ENCODE measurements at places on chromosomes 4 and X.

DNA sequence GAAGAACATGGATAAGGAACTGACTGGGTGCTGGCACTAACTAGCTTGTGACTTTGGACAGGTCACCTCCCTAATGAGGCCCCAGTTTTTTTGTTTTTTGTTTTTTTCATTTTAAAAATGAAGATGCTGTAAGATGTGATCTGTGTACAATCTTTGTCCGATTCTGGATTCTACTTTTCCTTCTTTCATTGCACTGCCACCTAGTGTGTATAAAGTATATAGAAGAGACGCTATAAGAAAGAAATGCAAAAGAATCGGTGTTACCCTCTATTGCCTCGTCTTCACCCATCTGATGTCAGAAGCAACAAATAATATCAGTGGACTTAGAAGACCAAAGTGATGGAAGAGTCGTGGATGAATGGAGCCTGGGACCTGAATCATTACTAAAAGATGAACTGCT, 58.6 kb upstream of the P2RY10 start:
- DNase-seq = no peak

DNA sequence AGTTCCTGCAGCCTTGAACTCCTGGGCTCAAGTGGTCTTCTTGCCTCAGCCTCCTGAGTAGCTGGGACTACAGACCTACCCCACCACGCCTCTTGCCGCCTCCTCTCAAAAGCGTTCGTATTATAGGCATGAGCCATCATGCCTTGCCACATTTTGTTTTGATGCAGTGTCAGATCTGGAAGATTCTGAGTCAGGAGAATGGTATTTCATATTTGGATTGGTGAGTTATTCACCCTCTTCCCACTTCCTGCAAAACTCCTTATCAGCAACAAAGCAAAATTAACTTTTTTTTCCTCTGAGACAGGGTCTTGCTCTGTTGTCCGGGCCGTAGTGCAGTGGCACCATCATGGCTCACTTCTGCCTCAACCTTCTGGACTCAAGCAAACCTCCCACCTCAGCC, 29.6 kb downstream of the REST start:
- DNase-seq = no peak

- DNase-seq = no peak
These were observed 62.2 kb downstream of the DIPK2B start for GRCh38 chrX:45138525-45138924.

DNA sequence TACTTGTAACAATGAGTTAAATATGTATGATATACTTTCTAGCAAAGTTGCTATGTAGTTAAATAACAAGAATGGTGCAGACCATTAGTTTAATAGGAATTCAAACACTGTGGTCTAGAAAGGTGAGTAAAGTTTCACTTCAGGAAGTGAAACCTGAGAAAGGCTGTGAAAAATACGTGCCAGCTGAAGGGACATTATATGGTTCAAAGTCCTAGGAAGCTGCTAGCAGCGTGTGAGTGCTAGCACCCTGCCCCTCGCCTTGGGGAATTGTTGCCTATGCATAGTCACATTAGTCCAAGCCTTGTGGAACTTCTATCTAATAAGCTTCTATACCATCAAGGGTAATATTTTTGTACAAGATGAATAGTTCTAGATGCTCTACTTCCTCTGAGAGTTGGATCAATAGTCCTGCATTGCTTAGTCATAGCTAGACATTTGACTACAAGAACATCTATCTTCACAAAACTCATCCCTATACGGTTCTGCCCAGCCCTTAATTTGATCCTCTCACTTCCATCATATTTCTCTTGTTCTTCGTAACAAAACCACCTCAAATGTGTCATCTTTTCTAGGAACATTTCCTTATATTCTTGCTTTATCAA, 45.8 kb upstream of the ARSJ start:
- no peak for DNase-seq

DNA sequence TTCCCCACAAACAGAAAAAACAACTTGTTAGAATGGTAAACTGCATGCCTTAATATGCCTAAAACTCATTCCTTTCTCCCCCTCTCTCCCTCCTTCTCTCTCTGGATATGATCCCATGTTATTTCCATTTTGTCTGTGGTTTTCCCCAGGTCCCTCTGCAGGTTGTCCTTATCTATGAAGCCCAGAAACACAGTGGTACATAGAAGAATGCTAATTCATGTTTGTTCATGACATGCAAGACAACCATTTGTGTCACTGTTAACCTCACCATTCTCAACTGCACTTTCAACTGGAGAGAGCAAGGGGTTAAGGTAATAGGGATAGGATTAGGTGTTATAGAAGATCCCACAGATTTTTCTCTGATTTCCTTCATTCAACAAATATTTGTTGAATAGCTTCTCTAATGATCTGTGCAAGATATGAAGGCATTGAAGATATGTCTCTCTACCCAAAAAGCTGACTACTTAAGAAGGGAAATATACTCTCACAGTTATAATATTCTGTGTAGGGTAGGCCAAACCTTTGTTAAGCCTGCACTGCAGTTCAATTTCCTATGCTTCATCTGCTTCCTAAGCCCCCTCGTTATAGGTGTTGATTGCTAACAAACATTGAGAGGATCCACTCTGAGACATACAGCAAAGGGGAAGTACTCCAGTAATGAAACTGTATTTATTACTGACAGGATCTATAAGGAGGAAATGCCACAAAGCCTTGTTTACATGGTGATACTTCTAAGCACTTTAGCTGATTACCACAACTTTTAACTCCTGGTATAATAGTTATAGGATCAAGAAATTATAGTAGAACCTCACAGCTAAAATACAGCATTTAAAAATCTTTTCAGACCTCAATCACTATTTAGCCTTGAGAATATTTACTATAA, 96.1 kb downstream of the FRYL start:
- no peak for DNase-seq

DNA sequence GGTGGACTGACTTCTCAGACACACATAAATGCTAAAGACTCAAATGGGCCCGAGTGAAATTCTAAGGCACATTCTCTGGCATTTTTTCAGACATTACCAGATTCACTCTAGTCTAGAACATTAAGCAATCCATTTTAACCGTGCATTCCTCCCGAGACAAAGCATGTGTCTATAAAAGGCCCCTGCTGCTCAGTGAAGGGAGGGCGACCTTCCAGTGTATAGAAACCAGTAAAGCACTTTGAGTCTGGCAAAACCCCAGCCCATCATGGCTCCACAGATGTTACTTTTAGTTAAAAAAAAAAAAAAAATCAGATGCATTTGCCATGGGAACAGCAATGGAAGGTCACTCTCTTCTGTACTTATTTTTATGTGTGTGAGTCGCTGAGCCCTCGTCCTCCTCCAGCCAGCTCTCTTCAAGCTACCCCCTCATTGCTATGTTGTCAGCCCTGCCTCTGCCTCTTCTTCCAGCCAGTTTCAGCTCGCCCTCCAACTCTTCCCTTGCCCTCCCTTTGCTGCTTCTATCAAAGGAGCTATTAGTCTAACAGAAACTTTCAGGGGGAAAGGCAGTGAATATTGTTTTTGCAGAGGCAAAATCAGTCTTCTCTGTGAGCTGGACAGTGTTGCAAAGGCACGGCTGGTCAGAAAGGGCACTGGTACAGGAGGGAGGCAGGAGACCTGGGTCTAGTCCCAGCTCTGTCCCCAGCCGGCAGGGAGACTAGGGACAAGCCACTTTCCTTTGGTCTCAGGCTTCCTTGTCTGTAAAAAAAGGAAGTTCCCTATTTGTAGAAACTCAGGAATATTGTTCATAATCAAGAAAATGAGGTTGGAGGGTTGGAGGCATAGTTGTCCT, 644.2 kb downstream of the ZNF674 start:
- no peak for DNase-seq

GRCh38 chr4:152807294-152807829, 27.6 kb downstream of the ARFIP1 start:
- DNase-seq = no peak

DNA sequence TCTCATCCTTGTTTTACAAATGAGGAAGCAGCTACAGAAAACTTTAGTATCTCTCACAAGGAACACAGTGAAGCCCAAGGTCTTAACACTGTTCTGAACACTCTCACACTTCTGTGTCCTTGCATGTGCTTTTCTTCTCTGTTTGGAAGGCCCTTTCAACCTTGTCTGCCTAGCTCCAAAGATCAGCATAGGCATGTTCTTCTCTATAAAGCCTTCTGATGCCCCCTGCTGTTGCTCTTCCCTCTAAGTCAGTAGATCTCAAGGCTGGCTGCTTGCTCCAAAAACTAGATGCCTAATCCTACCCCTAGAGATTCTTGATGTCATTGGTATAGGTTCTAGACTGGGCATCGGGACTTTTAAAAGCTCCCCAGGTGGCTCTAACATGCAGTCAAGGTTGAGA, 5.9 kb downstream of the APOO start:
- DNase-seq = peak; percentile 1

DNA sequence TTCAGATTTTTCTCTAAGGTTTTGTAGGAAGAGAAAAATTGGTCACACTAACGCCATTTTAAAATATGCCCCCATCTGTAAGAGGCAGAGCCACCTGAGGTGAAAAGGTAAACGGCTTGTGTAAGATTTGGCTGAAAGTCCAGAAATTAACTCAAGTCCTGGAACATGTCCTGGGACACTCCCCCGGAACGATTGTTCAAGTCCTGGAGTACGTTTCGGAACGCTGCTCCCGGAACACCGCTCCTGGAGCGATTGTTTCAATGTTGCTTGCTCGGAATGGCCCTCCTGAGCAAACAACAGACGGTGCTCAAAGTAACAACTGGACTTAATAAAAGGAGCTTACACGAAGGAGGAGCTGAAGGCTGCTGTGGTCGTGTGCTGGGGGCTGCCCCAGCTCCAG, 796.5 kb upstream of the SLIT2 start:
- no peak for DNase-seq

- DNase-seq = no peak
These were observed 607.9 kb downstream of the ANKRD50 start for GRCh38 chr4:124104628-124105027.

DNA sequence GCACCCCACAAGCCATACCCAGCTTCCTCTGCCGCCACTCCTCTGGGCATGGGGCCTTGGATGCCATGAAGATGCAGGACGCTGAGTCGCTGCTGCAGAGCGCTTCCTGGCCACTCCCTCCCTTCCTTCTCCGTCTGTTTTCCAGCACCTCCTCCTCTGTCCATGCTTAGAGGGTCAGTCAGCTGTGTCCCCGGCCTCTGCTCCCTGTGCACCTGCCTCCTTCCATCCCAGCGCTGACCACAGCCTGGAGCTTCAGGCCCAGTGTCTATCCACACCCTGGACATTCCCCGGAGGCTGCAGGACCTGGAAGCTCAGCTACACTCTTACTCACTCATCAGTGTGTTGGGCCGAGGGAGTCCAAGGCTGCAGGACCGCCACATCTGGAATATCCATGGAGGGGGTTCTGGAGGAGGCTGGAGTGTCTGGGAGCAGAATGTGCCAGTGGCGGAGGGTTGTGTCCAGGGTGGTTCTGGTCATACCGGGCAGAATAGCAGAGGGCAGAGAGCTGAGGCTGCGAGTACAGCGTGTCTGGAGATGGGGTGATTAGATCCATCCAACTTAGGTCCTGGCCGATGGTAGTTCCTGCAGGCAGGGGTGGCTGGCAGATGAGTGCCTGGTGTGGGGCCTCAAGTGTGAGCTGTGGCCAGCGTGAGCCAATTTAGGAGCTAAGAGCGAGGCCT, 58.6 kb upstream of the ADRA2C start:
- no peak for DNase-seq

DNA sequence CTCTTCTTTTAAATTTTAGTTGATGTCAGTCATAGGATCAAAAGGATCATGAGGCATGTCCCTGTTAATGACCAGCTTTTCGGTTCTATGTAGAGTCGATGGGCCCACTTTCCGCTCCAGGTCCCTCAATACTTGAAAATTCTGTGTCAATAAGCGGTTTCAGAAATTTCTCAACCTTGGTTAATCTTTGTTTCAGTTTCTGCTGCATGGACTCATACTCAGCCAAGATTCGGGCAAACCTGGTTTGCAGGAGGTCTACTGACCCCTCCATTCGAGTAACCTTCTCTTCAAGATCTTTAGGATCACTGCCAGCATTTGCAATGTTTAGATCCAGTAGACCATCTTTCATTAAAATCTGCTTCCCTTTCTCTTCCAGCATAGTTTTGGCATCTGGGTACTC, 22.0 kb upstream of the NFXL1 start:
- no peak for DNase-seq

- DNase-seq = no peak
These were observed 171.9 kb upstream of the GALNT7 start for GRCh38 chr4:172996571-172997216.

- no peak for DNase-seq
These were observed 183.7 kb downstream of the SOWAHB start for GRCh38 chr4:76714226-76714625.

DNA sequence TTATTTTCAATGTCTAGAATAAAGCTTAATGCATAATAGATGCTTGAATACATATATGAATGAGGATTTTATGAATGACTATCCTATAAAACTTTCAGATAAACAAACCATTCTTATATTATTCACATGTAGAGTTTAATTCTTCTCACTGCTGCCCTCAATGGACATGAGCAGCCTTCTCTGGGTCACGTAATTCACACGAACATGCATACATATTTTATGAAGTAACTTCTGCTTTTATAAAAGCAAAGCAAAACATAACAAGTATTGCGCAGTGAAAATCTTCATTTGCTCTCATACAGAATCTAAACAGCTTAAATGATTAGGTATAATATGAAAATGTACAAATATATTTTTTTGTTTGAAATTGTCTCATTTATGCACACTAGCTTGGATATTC, 116.7 kb downstream of the TMA16 start:
- no peak for DNase-seq

- DNase-seq = no peak
These were observed 405.4 kb upstream of the CPEB2 start for GRCh38 chr4:14596904-14597303.

DNA sequence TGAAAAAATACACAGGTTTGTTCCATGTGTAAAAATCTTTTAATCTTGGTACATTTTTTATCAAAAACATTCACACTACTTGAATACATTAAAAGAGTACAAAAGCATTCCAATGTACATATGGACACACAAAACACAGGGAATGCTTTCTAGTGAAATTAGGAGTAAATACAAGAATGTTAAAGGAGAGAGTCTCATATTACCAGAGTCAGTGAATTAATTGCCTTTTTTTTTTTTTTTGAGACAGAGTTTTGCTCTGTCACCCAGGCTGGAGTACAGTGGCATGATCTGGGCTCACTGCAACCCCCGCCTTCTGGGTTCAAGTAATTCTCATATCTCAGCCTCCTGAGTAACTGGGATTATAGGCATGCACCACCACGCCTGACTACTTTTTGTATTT, 17.0 kb downstream of the XIAP start:
- DNase-seq = no peak

GRCh38 chrX:68832101-68832416, 3.2 kb downstream of the EFNB1 start:
- DNase-seq = no peak

GRCh38 chr4:140633124-140633523, 64.4 kb upstream of the UCP1 start:
- no peak for DNase-seq

DNA sequence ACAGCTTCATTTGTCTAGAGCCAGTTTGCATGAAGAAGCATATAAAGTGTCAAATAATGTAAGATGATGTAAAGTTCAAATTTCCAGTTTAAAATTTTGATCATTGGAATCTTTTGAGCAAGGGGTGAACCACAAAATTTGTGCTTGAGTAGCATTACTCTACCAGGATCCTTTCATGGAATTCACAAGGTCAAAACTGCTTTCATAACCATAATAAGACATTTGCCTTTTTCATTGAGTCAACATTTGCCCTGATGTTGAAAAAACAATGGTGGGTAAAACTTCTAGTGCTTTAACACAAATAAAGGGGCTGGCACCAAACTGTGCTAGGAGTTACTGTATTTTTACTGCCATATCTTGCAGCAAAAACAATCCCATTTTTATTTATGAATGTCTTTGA, 142.2 kb downstream of the GLRA3 start:
- DNase-seq = no peak

GRCh38 chr4:85187106-85187505, 220.6 kb upstream of the WDFY3 start:
- no peak for DNase-seq

- no peak for DNase-seq
These were observed 2.8 kb downstream of the APLN start for GRCh38 chrX:129651756-129652564.
